ENCODE measurements at places on chromosomes 13 and 19.
A peak's percentile ranks its signal among the peaks of the same experiment; 100 is the strongest.

- DNase-seq = no peak
These were observed 14.8 kb downstream of the RABAC1 start for GRCh38 chr19:41944336-41944735.

- no peak for DNase-seq
These were observed 883.4 kb upstream of the SPRY2 start for GRCh38 chr13:81224209-81224833.

GRCh38 chr13:39051157-39051556 lies 12.9 kb downstream of the NHLRC3 start:
- DNase-seq = no peak

- DNase-seq = no peak
These were observed 175.7 kb upstream of the UBL3 start for GRCh38 chr13:30026093-30026492.

GRCh38 chr13:30480292-30480950 lies 14.7 kb upstream of the HMGB1 start:
- DNase-seq = no peak

- no peak for DNase-seq
These were observed 104.2 kb downstream of the TDRD3 start for GRCh38 chr13:60501236-60501635.

DNA sequence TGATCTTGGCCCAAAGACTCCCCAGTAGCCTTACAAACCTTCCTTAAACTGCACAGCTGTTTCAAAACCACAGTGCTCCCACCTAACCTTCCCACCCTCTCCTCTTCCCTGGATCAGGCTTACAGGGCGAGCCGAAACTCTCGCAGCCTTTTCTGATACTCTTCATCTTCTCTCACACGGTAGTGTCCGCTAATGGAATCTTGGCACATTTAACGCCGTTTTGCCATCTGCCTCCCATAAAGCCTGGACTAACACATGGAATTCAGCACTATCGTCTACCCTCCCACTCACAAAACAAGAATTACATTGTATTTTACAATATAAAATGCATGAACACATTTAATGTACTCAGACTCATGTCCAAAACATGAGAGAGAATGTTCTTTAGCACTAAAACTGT lies 135.9 kb downstream of the RAP2A start:
- DNase-seq = no peak

GRCh38 chr19:6530386-6531162 lies at the start of gene TNFSF9:
TSS of gene TNFSF9 (plus strand) at chr19:6531026. CDS start at chr19:6531037, 11 bp downstream.
- peak; percentile 91 for DNase-seq

DNA sequence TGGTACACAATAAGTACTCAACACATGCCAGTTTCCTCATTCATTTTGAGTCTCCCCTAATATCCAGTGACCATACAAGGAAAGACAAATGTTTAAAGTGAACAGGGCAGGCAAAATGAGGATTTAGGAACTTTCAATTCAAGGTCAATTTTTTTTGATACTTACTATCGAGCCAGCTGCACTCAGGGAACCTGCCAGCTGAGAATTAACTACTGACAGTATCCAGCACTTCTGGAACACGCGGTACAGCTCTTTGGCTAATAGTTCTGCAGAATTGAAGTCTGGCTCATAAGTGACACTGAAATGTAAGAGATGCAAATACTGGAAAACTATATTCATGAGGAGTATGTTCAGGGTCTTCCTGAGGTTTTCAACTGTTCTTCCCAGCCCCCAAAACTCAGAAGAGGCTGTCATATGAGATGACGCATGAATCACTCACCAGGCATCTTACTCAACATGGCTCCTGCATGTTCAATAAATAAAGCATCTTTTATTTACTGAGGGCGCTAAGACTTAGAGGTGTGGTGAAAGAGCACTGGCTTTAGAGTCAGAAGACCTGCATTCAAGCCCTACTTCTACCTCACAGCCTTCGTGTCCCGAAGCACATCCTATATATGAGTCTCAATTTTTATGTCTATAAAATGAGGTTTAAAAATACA lies 25.6 kb downstream of the RUBCNL start:
- DNase-seq = no peak

GRCh38 chr19:8703223-8703622 lies 4.6 kb upstream of the ACTL9 start:
- no peak for DNase-seq

DNA sequence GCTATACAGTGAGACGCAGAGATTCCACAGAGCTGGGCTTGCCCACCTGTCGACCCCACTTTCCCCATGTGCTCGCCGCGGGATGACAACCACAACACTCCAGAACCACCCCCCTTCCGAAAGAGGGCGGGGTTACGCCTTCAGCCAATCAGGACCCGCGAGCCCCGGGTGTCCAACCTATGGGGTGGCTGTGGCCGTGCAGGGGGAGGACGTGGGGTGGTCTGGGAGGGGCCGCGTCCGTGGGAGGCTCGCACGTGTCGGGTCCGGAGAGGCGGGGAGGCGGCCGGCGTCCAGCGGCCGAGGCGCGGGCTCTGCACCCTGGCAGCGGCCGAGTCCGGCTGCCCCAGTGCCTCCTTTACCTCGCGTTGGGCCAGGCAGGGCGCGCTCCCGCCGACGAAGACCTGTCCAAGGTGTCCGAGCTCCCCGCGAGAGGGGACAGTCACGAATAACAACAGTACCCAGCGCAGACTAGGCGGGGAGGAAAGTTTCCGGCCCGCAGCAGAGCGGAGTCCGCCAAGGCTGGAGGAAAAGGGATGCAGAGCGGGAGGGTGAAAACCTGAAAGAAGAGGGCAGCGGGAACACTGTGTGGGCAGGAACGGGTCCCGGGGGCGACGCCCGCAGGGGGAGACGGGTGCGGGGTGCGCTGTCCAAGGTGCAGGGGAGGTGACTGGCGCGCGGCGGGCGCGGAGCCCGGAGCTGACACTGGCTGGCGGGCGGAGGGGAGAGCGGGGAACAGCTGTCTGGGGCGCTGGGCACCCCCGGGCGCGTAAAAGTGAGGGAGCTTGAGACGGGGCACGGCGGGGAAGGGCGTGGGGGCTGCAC lies 911 bp downstream of the ENOX1 start:
- peak; percentile 40 for DNase-seq

DNA sequence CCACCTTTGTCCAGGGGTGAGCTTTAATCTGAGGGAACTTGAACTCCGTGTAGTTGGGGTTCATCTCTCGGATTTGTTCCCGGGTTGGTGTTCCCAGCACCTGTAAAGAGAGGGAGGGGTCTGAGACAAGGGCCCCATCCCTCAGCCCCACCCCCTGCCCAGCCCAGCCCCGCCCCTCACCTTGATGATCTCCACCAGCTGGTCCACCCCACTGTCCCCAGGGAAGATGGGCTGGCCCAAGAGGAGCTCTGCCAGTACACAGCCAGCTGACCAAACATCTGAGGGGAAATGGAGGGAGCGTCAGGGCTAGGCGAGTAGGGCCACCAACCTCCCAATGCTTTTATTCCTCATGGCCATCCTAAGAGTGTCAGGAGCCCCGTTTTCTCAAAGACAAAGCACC lies 9.3 kb downstream of the GSK3A start:
- no peak for DNase-seq

- DNase-seq = no peak
These were observed 32.9 kb downstream of the TEX26 start for GRCh38 chr13:30965380-30965779.

DNA sequence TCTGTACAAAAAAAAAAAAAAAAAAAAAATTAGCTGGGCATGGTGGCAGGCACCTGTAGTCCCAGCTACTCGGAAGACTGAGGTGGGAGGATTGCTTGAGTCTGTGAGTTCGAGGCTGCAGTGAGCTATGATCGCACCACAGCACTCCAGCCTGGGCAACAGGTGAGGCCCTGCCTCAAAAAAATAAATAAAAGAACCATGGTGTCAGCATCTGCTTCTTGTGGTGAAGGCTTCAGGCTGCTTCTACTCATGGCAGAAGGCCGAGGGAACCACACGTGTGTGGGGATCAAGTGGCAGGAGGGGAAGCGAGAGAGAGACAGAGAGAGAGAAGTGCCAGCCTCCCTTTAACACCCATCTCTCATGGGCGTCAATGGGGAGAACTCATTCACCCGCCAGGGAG lies 13.5 kb downstream of the BCL3 start:
- DNase-seq = no peak

- no peak for DNase-seq
These were observed 4.5 kb downstream of the BICRA start for GRCh38 chr19:47613165-47614020.

- DNase-seq = no peak
These were observed 21.1 kb downstream of the AP1M1 start for GRCh38 chr19:16218851-16219250.

GRCh38 chr13:97914540-97914939 lies 38.9 kb upstream of the IPO5 start:
- DNase-seq = no peak

DNA sequence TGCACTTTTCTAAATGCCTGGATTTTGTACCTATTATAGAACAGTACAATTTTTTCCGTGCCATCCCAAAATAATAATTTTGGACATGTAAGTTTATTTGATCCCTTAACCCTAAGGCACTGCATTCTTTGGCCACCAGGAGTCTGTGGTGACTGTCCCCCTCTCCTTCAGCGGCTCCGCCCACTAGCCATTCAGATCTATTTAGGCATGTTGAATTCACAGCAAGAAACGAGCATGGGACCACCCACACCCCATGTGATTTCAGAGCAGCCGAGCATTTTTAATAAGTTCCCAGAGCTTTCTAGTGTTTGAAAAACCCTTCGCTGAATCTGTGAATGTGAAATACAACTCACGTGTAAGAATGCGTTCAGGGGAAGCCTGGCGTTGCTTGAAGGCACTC lies 567.5 kb downstream of the MYO16 start:
- no peak for DNase-seq

DNA sequence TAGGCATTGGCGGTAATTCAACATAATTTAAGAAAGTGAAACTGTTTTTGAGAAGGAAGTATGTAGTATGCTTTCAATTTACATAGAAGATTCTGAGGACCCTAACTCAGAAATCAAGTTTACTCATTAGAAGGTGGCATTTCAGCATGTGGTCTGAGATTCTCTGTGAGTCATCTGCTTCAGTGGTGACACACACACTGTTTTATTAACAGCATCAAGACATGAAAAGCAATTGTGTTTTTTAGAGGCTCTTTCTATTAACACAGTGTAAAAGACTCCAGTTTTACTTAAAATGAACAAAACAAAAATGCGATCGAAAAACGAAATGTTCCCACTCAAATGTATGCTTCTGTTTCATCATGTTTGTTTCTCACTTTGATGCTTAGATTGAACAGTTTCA lies 802.1 kb upstream of the SLITRK6 start:
- DNase-seq = no peak

GRCh38 chr13:46761866-46762265 lies 35.1 kb downstream of the ESD start:
- DNase-seq = no peak

- DNase-seq = no peak
These were observed 12.1 kb downstream of the GPR18 start for GRCh38 chr13:99246100-99246499.

GRCh38 chr13:88590574-88590973 lies 919.4 kb downstream of the SLITRK5 start:
- no peak for DNase-seq

DNA sequence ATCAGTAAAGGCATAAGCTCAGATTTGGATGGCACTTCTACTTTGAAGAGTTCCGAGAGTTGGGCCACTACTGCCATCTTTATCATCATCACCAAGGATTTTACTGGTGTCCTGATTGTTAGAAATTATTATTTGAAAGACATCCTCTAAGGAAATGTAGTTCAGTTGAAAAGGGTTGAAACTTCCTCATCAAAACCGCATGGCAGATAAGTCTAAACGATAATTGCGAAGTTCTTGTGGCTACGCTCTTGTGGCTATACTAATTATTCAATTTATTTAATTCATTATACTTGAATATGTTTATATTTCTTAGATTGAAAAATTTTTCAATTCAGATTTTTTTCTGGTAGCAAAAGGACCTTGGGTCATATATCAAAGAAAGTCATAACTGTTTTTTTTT lies 22.4 kb downstream of the TNFRSF19 start:
- DNase-seq = no peak

DNA sequence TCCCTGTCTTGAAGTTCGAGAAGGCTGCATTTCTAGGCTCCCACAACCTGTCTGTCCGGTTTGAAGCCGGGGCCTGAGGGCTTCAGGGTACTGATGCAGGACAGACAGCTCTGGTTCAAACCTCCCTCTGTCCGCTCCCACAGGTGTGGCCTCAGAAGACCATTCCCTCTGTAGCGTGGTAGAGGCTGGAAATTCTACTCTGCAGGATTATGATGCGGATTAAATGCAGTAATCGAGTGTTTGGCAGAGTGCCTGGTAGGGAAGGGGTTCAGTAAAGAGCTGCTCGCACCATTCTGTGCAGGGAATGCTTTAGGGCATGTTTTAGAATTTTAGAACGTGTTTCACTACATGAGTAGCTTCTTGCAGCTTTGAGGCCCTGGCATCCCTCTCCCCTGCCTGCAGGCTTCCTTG lies 30.5 kb downstream of the PPP1R37 start:
- no peak for DNase-seq

- DNase-seq = no peak
These were observed 494.3 kb downstream of the COG6 start for GRCh38 chr13:40149611-40150274.

DNA sequence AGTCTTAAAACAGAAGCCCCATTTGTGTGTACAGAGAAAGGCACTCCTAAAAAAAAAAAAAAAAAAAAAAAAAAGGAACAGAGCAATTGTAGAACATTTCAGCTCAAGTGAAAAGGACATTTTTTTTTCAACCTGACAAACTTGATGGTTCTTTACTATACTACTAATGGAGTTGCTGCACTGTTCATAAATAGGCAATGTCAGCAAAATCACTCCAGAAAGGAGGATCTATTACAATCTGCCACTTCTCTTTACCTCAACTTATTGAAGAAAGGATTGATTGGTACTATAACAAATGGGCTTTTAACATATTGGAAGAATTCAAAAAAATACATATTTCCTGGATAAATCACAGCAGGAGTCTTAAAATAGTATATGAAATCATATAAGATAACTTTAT lies 1517.7 kb downstream of the SLITRK1 start:
- no peak for DNase-seq

GRCh38 chr19:40674291-40674690 lies 16.2 kb downstream of the NUMBL start:
- no peak for DNase-seq

DNA sequence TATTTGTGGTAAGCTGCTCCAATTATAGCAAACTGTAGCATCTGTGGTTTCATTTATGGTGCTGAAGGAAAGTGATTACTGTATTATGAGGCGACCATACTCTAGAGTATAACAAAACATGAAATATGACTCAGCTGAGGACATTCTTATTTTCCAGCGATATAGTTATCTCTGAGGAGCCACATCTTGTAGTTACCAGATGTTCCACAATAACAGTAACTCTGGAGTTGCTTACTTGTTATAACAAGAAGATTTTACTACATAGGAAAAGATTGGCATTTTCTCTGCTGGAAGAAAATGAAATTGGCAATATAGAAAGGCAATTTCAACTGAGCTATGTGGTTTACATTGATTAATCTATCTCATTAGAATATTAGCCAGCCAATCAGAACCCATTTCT lies 1634.2 kb downstream of the PCDH9 start:
- no peak for DNase-seq

All from GM06990 (cell line).